ENCODE measurements at places on chromosomes 3 and 15. TPM values are rescaled to one million over a fixed set of nuclear protein-coding genes. Genes with fewer than 3 reads are reported as not detected.

DNA sequence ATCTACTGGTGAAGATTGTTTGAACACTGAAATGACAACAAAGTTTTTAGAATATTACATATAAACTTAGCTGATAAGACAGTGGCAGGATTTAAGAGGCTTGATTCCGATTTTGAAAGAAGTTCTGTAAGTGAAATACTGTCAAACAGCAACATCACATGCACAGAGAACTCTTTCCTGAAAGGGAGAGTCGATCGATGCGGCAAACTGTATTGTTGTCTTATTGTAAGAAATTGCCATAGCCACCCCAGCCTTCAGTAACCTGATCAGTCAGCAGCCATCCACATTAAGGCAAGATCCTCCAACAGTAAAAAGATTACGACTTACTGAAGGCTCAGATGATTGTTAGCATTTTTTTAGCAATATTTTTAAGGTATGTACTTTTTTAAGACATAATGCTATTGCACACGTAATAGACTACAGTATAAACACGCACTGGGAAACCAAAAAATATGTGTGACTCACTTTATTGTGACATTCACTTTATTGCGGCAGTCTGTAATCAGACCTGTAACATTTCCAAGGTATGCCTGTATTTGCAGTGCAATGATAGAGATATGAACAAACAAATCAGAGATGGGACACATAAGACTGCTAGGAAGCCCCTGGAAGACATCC is 225.6 kb upstream of the UBE2E1 start:
- peak; percentile 83 for DNase-seq

GRCh38 chr3:61669668-61670299 is 108.4 kb downstream of the PTPRG start:
- peak; percentile 64 for DNase-seq

The CMSS1 gene
- total RNA-seq, result 117 TPM

- no peak for DNase-seq
Measured at GRCh38 chr3:13764161-13764560, 115.7 kb downstream of the WNT7A start.

The CD200 gene
- 0.44 TPM for total RNA-seq

The AMT gene
- total RNA-seq, result 4.9 TPM

DNA sequence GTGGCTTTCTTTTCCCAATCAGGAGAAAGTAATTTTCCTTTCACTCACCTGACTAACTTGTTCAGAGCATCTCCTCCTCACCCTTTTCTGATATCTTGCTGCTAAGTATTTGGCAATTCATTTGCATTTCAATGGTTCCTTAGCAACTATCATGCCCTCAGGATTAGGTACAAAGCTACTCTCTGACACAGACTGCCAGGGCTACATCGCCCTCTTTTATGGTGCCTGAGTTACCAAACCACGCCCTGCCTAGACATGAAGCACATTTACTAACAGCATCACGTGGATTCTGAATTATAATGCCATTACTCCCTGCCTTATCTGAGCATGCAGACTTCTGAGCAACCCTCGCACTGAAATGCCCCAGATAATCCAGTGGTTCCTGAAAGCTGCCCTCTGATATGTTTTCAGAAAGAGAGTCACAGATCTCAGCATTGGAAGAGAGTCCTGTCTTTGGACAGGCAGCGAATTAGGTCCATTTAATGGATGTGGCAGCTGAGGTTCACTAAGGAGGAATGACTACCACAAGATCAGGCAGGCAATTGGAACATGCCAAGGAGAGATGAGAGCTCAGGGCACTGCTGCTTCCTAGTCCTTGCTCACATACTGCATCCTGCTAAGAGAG is 14.5 kb downstream of the EPHB1 start:
- DNase-seq, result no peak

DNA sequence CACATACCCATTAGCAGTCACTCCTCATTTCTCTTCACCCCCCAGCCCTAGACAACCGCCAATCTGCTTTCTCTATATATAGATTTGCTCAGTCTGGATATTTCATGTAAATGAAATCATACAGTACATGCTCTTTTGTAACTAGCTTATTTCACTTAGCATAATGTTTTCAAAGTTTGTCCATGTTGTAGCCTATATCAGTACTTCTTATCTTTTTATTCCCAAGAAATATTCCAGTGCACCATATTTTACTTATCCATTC is 3.1 kb downstream of the MAP3K13 start:
- DNase-seq, result no peak

DNA sequence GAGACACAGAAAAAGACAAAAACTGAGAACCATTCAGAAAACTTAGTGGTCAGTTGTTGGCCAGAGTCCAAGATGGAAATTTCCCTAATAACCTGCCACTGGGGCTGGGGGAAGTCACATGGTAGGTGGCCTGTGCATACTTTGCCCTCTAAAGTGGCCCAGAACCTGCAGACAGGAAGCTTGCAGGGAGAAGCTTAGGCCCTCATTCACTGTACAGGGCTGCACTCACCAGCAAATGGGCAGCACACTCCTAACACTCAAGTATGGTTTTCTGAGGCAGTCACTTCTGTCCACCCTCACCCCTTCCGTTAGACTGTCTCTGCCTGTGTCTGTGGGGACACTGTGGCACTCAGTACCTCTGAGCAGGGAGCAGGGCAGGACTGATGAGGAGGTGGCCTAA is 14.5 kb upstream of the RNU6-1 start:
- no peak for DNase-seq

The KBTBD13 gene
- not detected for total RNA-seq

DNA sequence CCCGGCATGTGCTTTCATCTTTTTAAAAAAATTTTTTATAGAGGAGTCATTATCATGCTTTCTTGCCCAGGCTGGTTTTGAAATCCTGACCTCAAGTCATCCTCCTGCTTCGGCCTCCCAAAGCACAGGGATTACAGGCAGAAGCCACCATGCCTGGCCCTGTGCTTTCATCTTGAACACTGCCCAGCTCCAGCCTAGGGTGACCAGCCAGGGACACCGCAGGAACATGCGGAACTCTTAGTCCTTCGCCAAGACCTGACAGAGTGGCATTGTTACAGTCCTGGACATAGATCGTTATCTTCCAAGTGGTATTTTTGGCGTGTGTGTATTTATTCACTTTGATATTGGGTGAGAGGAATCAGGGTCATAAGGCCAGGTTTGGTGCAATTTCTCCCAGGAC is 7.9 kb upstream of the FURIN start:
- DNase-seq, result no peak

The NCK1 gene
- total RNA-seq, result 50.4 TPM

GRCh38 chr3:57949785-57950615 is 58.2 kb upstream of the FLNB start:
- DNase-seq, result peak; percentile 83

- DNase-seq, result no peak
Measured at GRCh38 chr3:35744419-35744818, 105.1 kb downstream of the ARPP21 start.
